Astrocyte (in vitro differentiated cells and primary cell): ENCODE measurements at places on chromosomes 6 and 20. TPM values are rescaled to one million over a fixed set of nuclear protein-coding genes. Genes with fewer than 3 reads are reported as not detected.
A peak's percentile ranks its signal among the peaks of the same experiment; 100 is the strongest.

DNA sequence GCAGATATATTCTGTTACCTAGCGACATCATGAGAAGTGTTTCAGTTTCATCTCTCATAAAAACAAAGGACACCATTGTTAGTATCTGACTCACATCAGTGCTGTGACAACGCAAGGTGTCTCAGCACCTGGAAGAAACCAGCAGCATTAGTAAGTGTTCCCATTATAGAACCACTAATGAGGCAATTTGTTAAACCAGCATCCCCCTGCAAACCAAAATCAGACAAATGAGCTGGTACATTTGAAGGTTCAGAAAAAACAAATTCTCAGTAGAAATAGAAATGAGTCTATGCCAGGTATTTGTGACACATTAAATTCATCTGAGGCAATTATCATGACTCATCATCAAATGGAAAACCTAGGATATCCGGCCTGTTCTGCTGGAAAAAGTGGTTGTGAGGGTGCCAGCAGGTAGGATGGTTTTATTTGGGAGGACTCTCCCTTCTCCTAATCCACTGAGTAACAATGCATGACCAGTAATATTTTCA lies 151.7 kb downstream of the TMEM200A start:
- peak; percentile 43 for DNase-seq

GRCh38 chr6:135901774-135902524 lies 50.4 kb downstream of the PDE7B start:
- peak; percentile 92 for DNase-seq

GRCh38 chr20:63652192-63652980 lies 838 bp downstream of the STMN3 start:
- DNase-seq, result no peak

GRCh38 chr20:37734228-37734985 lies 40.6 kb downstream of the CTNNBL1 start:
- DNase-seq, result peak; percentile 73

DNA sequence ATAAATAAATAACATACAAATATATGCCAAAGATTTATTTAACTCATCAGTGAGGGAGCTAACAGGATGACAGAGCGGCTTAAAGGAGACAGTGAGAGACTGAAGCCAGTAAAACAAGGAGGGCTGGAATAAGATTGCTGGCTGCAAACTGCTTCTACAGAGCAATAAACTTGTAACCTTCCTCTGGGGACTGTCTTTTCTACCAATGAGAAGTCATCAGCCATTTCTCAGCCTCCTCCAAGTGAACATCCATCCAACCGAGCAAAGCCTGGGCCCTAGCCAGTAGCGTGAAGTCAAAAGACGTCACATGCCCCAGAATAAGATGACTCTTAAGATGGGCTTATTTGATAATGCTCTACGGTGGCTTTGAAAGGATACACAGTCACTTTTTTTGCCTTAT lies 42.5 kb downstream of the CPXM1 start:
- DNase-seq, result no peak

DNA sequence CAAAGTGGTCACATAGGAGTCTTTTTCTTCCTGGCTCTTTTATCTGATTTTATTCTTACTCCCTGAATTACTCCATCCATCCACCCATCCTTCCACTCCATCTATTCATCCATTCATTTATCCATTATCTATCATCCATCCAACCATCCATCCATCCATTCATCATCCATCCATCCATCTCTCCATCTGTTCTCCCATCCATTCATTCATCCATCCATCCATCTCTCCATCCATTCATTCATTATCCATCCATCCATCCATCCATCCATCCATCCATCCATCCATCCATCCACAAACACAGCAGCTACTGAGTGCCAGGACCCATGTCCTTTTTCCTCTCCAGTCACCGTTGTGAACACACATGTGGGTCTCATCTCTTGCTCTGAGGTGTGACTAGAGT lies 78.5 kb upstream of the NNAT start:
- no peak for DNase-seq

DNA sequence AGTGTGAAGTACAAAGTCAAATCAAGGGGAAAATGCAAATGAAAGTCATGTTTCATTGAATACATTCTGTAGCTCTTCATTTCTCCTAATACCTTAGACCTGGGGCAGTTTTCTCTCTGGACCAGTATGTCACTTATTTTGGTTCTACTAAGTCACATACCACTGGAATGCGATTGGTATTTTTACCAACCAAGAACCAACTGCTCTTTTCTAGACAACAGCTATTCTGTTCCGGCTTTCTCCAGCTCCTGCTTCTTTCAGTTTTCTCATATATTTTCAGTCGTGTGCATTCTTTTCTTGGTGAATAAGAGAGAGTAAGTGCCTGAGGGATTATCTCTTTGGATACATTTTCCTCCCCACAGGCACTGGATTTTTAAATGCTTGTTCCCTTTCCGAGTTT lies 39.2 kb upstream of the SPACA1 start:
- peak; percentile 4 for DNase-seq

DNA sequence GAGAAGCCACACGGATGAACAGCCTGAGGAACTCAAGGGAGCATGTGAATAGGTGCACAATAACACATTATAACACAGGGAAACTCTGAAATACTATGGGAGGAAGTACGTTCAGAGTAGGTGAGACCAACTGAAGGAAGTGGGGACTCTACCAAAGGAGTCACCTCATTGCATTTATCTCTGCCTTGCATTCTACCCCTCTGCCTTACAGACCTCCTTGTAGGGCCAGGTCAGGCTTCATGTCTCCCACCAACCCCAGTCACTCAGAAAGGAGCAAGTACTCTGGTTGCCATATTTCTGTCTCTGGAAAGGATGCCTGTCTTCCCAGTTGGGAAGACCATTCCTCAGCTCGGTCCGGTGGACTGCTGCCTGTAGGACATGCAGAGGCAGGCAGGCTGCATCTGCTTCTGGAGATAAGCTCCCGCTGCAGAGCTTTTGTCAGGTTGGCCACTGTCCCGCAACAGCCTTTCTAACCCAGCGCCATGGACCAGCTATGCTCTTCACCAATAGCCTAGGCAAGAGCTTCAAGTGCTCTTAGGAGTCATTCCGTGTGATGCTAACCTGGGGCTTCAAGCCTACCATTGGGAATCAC lies 51.6 kb upstream of the ASIP start:
- no peak for DNase-seq

- DNase-seq, result no peak
Measured at GRCh38 chr6:95175927-95176675, 401.2 kb upstream of the MANEA start.

DNA sequence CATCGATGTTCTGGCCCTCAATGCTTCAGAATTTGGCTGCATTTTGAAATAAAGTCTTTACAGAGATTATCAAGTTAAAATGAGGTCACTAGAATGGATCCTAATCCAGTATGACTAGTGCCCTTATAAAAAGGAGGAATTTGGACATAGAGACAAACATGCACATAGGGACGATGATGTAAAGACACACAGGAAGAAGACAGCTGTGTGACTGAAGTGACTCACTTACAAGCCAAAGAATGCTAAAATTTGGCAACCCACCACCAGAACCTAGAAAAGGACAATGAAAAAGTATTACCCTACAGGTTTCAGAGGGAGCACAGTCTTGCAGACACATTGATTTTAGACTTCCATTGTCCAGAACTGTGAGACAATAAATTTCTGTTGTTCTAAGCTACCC lies 322.8 kb upstream of the GJE1 start:
- DNase-seq, result peak; percentile 1

DNA sequence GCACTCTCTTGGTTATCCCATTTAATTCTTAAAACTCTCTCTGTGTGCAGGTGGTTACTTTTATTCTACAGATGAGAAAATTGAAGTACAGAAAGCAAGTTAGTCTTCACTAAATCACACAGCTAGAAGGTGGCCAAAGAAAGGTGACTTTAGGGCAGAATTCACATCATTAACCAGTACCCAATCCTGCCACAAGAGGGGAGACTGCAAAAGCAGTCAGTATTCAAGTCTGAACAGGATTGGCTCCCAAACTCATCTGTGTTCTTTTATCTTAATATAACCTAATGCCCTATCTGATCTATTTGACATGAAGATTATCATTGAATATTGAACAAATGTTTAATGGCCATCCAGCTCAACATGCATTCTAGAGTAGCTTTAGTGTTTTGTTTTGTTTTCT lies 225.3 kb upstream of the FAM83B start:
- DNase-seq, result no peak

GRCh38 chr6:91278416-91278815 lies 691.5 kb upstream of the MAP3K7 start:
- DNase-seq, result no peak

- DNase-seq, result no peak
Measured at GRCh38 chr20:63163596-63164483, 52.1 kb downstream of the YTHDF1 start.

DNA sequence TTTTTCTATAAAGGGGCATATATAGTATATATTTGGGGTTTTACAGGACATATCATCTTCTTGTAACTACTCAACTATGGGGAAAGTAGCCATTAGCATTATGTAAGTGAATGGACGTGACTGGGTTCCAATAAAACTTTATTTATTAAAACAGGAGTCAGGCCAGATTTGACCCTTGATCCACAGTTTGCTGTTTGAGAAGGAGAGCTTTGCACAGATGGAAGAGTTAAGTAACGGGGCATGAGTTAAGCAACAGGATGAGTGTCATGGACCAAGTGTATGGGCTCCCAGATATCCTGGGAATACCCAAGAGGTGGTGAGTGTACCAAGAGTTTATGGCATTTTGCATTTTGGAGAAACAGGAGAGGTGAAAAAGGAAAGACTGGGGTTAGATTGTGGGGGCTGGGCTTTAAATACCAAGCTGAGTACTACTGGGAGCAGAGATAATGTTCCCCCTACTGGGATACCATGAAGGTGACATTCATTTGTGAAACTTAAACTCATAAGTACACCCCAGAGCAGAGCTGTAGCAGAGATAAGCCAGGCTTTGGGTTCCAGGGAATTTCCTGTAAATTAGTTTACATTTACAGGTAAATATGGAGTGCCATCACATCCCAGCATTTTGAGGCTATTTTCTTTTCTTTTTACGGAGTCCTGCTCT lies 18.5 kb upstream of the SCUBE3 start:
- DNase-seq, result no peak

- peak; percentile 2 for DNase-seq
Measured at GRCh38 chr6:34412016-34412415, 13.9 kb downstream of the RPS10 start.

GRCh38 chr6:170429450-170429849 lies 122.9 kb downstream of the FAM120B start:
- no peak for DNase-seq

DNA sequence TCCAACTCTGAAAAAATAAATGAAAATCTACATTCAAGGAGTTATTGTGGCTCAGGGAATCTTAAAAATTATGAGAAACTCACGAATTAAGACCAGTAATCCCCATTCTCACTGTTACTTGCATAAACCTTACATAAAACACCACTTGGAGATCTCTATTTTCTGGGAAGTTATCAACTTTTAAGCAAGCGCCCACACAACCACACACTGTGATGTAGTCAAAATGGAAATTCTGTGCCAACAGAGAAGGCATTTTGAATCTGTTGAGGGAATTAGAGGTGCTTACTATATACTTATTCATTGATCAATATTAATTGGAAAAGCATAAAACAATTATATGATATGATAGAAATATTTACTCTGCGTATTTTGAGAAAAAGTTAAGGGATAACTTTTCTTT lies 58.7 kb downstream of the HAO1 start:
- DNase-seq, result no peak

GRCh38 chr6:49739423-49739822 lies 4.8 kb downstream of the CRISP3 start:
- no peak for DNase-seq

GRCh38 chr6:134253681-134254080 lies 64.2 kb downstream of the SGK1 start:
- DNase-seq, result peak; percentile 58

- no peak for DNase-seq
Measured at GRCh38 chr6:15926256-15926655, 202.6 kb upstream of the MYLIP start.

DNA sequence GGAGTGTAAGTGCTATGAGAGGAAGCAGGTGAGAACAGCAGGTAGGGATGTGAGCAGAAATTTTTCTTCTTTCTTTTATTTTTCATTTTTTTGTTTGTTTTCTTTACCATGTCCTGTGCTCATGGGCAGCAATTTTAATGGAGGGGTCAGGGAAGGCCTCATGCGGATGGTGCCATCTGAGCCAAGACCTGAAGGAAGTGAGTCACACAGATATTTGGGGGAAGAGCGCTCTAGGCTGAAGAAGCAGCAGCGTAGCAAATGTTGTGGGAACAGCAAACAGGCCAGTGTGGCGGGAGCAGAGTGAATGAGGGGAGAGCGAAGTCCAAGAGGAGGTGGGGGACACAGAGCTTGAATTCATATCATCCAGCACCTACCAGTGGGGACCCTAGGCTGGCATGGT lies 12.7 kb downstream of the SPDEF start:
- DNase-seq, result peak; percentile 55

- no peak for DNase-seq
Measured at GRCh38 chr20:49794336-49795134, 18.1 kb upstream of the SLC9A8 start.

- peak; percentile 19 for DNase-seq
Measured at GRCh38 chr20:46757754-46758678, 48.6 kb downstream of the SLC2A10 start.

Gene ANGPT4
- 0.05 and 0.12 TPM in 2 replicates for total RNA-seq

Gene BPIFB6
- total RNA-seq, result not detected in 2 replicates

Gene CCND3
- total RNA-seq, result 64.8 and 69.9 TPM in 2 replicates

Gene JPH2
- total RNA-seq, result 18.1 and 18.5 TPM in 2 replicates

Gene KHDRBS2
- total RNA-seq, result not detected in 2 replicates

Gene MYB
- 0.12 TPM in 1 of 2 replicates, not detected in the other for total RNA-seq

Gene SLC4A11
- 3.9 and 6.6 TPM in 2 replicates for total RNA-seq

Gene PLCB1
- 10.7 and 11.0 TPM in 2 replicates for total RNA-seq

Gene TRAPPC3L
- total RNA-seq, result not detected in 2 replicates

Gene BANF2
- total RNA-seq, result not detected in 2 replicates

Gene KIAA1586
- total RNA-seq, result 16.6 and 17.6 TPM in 2 replicates

Gene BHLHE23
- not detected in 2 replicates for total RNA-seq

Gene ADAM33
- total RNA-seq, result 2.3 and 3.0 TPM in 2 replicates

Gene C6orf15
- 4.6 and 6.4 TPM in 2 replicates for total RNA-seq
